ENCODE measurements at places on chromosomes 7 and 10. TPM values are rescaled to one million over a fixed set of nuclear protein-coding genes. Genes with fewer than 3 reads are reported as not detected.

DNA sequence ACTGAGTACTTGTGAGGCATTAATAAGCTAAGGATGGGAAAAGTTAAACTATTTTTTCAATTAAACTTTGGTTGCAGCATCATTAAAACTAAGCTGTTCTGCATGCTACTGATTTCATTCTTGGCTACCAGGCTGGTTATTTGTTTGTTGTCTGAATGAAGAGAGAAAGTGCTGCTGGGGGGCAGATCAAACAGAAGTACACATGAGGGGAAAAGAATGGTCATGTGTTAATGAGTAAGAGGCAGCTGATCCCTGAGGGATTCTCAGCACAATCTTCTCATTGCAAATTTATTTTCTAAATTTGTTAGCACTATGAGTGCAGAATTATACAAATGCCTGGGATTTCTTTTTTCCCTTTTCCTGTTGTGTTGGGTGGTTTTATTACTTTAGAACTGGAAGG lies 213.2 kb upstream of the HPS1 start:
- H3K27ac ChIP-seq = no peak overlapping the region
- DNase-seq = no peak
- H3K4me3 ChIP-seq = no peak overlapping the region

- H3K36me3 ChIP-seq = peaks cover 7% of the 10 kb centered on the region
- no peaks in the 10 kb centered on the region for H3K27me3 ChIP-seq
- H3K27ac ChIP-seq = no peak overlapping the region
- peaks cover 24% of the 10 kb centered on the region for H3K4me1 ChIP-seq
- no peak overlapping the region for H3K4me3 ChIP-seq
- peak; percentile 37 for DNase-seq
These were observed 169.9 kb upstream of the ASAH2 start for GRCh38 chr10:50421026-50421719.

GRCh38 chr10:128943111-128943510 lies 523.9 kb upstream of the MGMT start:
- no peak for DNase-seq
- H3K27ac ChIP-seq = no peak overlapping the region
- no peak overlapping the region for H3K4me3 ChIP-seq
- no peaks in the 10 kb centered on the region for H3K36me3 ChIP-seq
- H3K27me3 ChIP-seq = no peaks in the 10 kb centered on the region
- H3K4me1 ChIP-seq = no peaks in the 10 kb centered on the region

MPP7 gene
- 1.6 TPM for total RNA-seq

GRCh38 chr7:137875746-137876145 lies 29.0 kb upstream of the DGKI start:
- no peaks in the 10 kb centered on the region for H3K27me3 ChIP-seq
- no peak overlapping the region for H3K4me3 ChIP-seq
- H3K36me3 ChIP-seq = peaks cover 45% of the 10 kb centered on the region
- no peak overlapping the region for H3K27ac ChIP-seq

DNA sequence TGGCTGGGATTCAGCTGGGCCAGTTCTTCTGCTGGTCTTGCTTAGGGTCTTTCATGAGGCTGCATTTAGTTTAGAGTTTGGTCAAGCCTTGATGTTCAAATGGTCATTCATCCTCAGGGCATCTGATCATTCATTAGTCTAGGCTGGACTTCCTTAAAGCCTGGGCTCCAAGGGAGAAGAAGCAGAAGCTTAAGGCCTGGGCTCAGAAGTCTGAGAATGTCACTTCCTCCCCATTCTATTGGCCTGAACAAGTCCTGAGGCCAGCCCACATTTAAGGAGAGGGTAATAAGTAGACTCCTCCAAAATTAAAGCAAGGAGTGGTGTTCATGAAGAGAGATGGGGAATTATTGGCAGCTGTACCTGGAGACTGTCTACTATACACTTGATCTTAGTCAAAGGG lies 193.2 kb upstream of the HABP2 start:
- H3K4me1 ChIP-seq = no peaks in the 10 kb centered on the region
- H3K27ac ChIP-seq = no peak overlapping the region

TMEM236 gene
- not detected for total RNA-seq

GRCh38 chr7:96707901-96708774 lies 1.5 kb downstream of the SEM1 start:
- H3K36me3 ChIP-seq = peaks cover 33% of the 10 kb centered on the region
- H3K27ac ChIP-seq = peak overlapping the region; percentile 91
- peak overlapping the region; percentile 67 for H3K4me3 ChIP-seq
- H3K4me1 ChIP-seq = peaks cover 16% of the 10 kb centered on the region
- H3K27me3 ChIP-seq = no peaks in the 10 kb centered on the region

EVX1 gene
- not detected for total RNA-seq

GRCh38 chr7:66639773-66640172 lies 11.1 kb downstream of the KCTD7 start:
- DNase-seq = no peak
- no peaks in the 10 kb centered on the region for H3K27me3 ChIP-seq
- no peak overlapping the region for H3K27ac ChIP-seq
- H3K4me1 ChIP-seq = no peaks in the 10 kb centered on the region

DNA sequence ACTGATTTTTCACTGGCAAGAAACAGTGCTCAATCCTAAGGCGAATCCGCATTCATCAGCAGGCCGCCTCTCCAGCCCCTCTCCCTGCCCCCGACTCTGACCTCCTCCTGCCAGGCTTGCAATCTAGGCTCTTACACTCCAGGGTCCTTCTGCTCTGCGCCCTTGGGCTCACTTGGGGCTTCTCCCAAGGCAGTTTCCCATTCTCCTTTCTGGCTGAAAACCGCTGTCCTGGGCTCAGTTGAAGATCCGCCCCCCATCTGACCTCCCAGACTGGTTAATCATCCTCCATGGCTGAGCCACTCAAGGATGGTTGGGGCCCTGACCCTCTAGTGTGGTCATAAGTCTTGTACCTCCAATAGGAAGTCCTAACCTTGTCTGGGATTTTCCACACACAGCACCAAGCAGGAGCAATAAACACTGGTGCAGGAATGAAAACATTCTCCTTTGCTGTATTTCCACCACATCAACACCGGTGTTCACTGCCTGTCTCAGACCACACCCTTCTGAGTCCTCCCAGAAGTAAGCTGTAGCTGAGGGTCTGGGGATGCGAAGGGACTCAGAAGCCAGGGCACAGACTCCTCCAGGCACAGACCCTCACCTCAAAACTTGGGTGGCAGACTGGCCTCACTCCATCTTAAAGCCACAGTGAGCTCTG lies 42.4 kb downstream of the TNS3 start:
- peak overlapping the region; percentile 15 for H3K4me3 ChIP-seq
- peaks cover 13% of the 10 kb centered on the region for H3K36me3 ChIP-seq
- peak overlapping the region; percentile 58 for H3K27ac ChIP-seq
- no peaks in the 10 kb centered on the region for H3K27me3 ChIP-seq
- peak; percentile 90 for DNase-seq
- peaks cover 79% of the 10 kb centered on the region for H3K4me1 ChIP-seq

CAPZA2 gene
- total RNA-seq = 157 TPM

SLC26A3 gene
- total RNA-seq = not detected

GRCh38 chr10:101053516-101053915 lies 8.3 kb upstream of the KAZALD1 start:
- DNase-seq = no peak
- H3K4me1 ChIP-seq = peaks cover 20% of the 10 kb centered on the region

TRPV5 gene
- total RNA-seq = not detected

NT5C3A gene
- 31.1 TPM for total RNA-seq

TWIST1 gene
- total RNA-seq = 49.5 TPM

LRRD1 gene
- not detected for total RNA-seq

ZPBP gene
- total RNA-seq = not detected

JAKMIP3 gene
- total RNA-seq = 0.16 TPM

GRCh38 chr7:137025469-137026175 lies 157.2 kb downstream of the CHRM2 start:
- peak; percentile 44 for DNase-seq
- no peaks in the 10 kb centered on the region for H3K27me3 ChIP-seq
- H3K4me3 ChIP-seq = no peak overlapping the region
- H3K36me3 ChIP-seq = no peaks in the 10 kb centered on the region

CYP2C18 gene
- not detected for total RNA-seq

GIMAP6 gene
- not detected for total RNA-seq

DNA sequence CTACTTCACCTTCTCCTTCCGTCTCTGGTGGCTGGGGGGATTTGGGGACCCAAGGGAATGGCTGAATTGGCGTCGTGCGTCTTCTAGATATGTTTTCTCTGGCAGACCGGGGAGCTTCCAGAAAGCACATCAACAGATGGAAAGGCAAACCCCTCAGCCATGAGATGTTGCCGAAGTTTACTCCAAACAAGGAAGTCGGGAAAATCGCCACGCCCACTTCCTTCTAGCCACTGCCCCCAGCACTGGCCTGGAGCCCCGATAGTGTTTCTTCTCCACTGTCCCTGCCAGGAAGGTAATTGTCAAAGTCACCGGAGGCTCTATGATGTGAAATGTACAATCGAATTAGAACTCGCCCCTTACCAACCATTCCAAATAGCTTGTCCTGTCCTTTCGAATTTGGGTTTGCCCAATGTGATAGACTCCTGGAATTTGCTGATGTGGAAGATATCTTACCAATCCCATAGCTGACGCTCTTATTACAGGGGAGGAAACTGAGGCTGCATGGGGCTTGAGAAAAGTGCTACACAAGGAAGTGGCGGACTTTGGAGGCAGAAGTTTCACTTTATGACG lies 191.0 kb downstream of the LSM5 start:
- H3K27me3 ChIP-seq = peaks cover 65% of the 10 kb centered on the region
- no peak for DNase-seq
- peak overlapping the region; percentile 29 for H3K4me3 ChIP-seq
- no peaks in the 10 kb centered on the region for H3K36me3 ChIP-seq

Data from SJSA1 (cell line).